ENCODE measurements at places on chromosomes 4 and X.

GRCh38 chr4:122845066-122845465, 18.4 kb downstream of the FGF2 start:
- DNase-seq = no peak

GRCh38 chr4:169159624-169160171, 111.1 kb downstream of the SH3RF1 start:
- DNase-seq = no peak

GRCh38 chrX:2566055-2566454, 65.3 kb upstream of the DHRSX start:
- DNase-seq = no peak

DNA sequence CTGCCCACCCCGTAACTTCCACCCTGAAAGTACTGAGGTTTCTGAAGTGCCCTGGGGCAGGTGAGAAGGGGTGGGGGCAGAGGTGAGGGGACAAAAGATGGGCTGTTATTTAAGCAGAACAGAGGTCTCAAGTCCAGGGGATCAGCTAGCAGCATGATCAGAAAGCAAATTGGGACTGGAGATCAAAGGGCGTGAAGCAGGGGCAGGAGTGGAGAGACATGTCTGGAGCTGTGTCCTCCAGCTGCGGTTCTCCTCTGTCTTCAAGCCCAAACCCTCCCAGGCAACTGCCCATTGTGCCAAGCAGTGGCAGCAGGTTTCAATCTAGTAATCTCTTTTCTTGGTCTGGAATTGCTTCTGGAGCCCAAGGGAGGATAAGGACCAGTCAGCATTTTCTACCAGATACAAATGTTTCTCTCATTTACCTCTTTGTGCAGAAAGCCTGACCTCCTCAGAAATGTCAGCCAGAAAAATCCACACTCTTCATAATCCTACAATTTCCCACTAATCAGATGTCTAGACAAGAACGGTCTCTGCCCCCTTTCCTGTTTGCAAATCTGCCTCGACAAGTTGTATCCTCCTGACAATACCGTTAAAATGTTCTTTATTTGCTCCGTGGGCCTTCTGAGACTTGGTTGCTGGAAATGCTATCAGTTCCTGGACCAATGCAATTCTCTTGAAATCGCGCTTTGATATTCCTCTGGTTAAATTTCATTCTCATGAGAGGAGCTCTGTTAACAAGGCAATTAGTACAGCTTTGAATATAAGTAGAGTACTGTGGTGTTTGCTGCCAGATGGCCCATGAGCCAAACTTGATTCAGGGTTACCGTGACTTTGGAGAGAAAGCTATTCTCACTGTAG, 23.2 kb upstream of the RASL11B start:
- no peak for DNase-seq

DNA sequence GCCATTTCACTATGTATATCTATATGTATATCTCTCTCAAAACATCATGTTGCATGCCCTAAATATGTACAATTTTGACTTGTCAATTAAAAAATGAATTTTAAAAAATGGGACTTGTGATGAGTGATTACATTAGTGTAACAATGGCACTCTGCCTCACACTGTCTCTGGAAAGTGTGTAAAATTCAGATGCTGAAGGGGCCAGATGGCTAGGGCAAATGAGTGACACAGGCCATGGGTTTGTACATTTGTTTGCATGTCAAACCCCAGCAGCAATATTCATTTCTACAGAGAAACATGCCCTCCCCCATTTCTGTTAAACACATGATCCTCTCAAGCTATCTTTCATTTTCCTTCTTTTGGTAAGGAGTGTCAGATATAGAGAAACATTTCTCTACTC, 8.1 kb downstream of the SCARB2 start:
- no peak for DNase-seq

DNA sequence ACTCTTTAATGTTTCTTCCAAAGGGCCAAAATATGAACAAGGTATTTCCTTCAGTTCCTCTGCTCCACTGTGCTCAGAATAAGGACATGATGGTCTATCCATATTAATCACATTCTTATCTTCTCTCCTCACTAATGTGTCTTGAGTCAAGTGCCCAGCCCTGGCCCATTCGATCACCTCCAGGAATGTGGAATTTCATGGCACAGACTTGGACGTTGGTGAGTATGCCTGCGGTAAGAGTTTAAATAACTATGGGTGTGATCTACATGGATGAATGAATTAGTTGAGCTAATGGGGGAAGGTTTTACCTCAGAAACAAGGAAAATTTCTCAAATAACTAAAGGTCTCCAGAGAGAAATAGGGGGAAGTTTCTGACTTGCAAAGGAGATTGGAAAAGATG, 174.0 kb downstream of the NPFFR2 start:
- DNase-seq = no peak

DNA sequence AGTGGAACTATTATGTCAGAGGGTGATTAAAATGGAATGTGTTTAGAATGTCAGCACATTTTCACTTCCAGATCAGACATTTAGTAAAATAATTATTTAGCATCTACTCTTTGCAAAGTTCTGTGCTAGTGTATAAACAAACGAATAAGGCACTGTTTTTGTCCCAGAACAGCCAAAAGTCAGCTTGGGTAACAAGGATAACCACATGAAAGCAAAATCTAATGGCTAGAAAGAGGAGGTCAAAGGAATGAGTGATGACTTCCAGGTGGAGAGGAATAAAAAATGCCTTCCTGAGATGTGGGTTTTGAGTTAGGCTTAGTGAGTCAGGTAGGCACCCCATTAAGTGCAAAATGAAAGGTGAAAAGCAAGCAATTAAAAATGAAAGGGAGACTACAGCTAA, 112.6 kb downstream of the ATP10D start:
- no peak for DNase-seq

DNA sequence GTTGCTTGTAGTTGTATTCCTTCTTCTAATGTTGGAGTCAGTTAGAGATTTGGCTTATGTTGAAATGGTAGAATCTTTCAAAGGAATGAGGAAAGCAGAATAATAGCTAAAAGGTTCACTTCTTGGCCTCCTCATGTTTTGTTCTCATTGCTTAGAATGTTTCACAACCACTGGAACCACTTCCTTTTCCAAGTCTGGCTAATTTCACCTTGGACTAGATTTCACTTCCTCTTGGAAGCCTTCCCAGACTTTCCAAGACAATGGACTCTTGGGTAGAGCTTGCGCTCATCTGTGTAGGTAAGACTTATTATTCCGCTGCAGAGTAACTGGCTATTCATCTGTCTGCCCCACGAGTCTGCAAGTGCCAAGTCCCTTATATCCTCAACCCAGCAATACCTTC, 8.3 kb downstream of the SPATA18 start:
- no peak for DNase-seq

DNA sequence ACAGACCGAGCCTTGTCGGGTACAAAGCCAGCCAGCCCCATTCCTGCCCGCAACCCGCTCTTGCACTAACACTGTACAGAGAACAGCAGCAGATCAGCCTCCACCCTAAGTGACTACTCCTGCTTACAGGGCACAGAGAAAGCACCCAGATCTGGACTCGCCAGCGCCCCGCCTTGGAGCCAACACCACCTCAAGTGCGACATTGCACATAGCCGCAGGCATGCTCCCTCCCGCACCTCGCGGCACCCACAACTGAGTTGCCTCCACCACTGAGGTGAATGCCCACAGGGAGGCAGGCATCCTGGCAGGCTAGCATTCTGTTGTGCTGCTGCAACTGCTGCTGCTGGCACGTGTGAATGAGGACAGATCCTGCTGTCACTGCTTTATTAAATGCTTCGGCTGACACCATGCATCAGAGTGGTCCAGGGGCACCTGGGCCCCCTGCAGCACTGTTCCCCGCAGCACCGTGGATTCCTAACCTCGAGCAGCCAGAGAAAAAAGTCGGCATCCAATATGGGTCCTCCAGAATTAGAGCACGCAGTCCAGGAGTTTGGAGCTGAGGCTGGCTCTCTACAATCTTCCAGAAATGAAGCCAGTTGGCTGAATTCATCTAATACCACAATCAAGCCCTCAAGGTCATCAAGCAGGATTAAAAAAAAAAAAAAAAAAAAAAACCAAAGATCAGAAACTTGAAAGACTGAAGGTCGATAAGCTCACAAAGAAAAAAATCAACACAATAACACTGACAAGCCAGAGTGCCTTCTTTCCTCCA, 352.9 kb downstream of the GASK1B start:
- no peak for DNase-seq

- DNase-seq = no peak
Observed at GRCh38 chrX:68822641-68823410, 6.0 kb upstream of the EFNB1 start.

- no peak for DNase-seq
Observed at GRCh38 chr4:41652971-41653370, 95.6 kb downstream of the PHOX2B start.

DNA sequence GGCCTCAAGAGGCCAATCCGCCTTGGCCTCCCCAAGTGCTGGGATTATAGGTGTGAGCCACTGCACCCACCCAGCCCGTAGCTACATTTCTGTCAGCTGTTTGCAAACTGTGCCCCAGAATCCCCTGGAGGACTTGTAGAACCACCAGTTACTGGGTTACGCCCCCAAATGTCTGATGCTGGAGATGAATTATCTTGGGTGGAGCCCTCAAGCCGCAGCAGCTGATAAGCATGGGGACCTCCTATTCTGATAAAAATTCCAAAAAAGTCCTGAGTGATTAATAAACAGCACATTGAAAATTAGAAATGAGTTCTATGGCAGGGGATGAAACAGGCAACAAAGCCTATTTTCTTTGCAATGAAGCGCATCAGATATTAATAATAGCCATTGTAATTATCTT, 105.0 kb downstream of the PTTG2 start:
- DNase-seq = no peak

DNA sequence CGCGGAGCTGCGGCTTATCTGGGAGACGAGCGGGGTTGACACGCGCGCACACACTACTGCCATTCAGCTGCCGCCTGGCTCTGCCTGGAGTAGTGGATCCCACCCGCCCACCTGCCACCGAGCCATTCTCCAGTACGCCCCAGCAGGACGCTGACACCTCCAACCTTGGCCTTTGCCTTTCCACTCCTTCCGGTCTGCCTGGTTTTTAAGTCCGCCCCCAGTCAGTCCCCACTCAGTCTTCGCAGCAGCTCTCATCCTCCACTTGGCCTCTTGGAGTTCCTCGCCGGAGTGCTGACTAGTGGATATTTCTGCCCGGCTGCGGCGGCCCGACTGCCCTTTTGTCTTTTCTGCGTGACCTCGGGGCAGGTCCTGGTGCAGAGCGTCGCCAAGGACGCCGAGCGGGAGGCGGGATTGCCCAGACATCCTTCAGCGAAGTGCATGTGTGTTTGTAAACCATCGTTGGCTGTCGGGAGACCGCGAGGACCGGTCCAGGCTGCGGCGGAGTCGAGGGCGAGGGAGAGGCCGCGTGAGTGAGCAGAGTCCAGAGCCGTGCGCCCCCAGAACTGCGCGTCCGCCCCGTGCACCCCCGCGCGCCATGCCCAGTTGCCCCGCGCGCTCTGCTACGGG, 1.1 kb downstream of the SLIT2 start:
- peak; percentile 65 for DNase-seq

GRCh38 chrX:71619193-71619592, 882 bp upstream of the CXCR3 start:
- DNase-seq = no peak
